Left forelimb (tissue), 1 donor: ENCODE measurements at places on chromosomes 16 and 17.

GRCh38 chr17:56737421-56738161 is 96.1 kb downstream of the C17orf67 start:
- peak; percentile 73 for DNase-seq

- DNase-seq = no peak
These were observed 5.9 kb downstream of the CYB561 start for GRCh38 chr17:63440127-63440769.

GRCh38 chr16:1976216-1976520 is 4.3 kb downstream of the TBL3 start:
- DNase-seq = no peak

GRCh38 chr17:5391678-5392077 is 27.8 kb downstream of the NUP88 start:
- no peak for DNase-seq

DNA sequence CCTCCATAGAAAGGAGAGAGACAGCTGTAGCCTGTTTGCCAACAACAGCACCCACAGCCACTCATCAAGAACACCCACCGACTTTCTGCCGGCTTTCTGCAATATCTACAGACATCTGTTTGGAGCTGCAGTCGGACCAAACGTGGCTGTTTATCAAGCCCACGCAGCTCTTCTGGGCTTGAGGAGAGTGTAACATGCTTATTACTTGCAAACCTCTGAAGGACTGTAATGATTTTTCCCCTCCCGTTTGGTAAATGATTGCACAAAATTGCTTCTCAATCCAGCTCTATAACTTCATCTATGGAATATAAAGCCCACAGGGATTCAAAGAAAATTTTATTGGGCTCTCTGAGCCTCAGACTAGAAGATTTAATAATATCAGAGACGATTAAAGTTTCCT is 100.5 kb downstream of the VAT1L start:
- DNase-seq = no peak
